SJSA1 (cell line): ENCODE measurements at places on chromosomes 4 and X.
A peak's percentile ranks its signal among the peaks of the same experiment; 100 is the strongest.

DNA sequence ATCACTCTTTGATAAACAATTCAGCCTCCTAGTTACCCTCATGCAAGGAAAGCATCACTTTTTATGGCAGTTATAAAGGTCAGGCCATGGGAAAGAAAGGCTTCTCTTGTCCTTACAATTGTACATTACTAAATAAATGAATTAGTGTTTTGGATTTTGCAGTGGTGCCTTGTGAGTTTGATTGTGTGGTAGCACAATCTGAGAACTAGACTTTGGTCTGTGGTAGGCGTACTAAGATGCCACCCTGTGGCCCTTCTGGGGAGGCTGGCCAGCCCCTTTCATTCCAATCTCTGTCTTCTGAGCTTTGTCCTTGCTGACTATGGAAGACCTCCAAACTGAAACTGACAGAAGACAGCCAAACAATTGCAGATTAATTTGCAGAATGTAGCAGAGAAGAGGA is 14.6 kb upstream of the HNRNPD start:
- no peak for DNase-seq

DNA sequence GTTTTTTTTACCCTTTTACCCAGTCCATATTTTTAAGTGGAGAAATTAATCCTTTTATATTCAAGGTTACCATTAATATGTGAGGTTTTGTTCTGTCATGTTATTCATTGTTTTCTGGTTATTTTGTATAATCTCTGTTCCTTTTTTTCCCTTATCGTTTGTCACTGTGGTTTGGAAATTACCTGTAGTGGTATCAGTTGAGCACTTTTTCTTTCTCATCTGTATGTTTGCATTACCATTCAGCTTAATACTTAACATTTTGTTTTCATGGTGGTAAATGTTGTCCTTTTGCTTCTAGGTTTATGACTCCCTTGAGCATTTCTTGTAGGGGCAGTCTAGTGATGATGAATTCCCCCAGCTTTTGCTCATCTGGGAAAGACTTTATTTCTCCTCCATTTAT is 6.6 kb downstream of the ETDC start:
- no peak for DNase-seq

- DNase-seq = no peak
These were observed 348.1 kb downstream of the ARHGAP10 start for GRCh38 chr4:148079961-148080360.

GRCh38 chrX:109533005-109533404 is 3.6 kb upstream of the NXT2 start:
- no peak for DNase-seq

GRCh38 chr4:16118090-16118489 is 34.3 kb upstream of the PROM1 start:
- no peak for DNase-seq

DNA sequence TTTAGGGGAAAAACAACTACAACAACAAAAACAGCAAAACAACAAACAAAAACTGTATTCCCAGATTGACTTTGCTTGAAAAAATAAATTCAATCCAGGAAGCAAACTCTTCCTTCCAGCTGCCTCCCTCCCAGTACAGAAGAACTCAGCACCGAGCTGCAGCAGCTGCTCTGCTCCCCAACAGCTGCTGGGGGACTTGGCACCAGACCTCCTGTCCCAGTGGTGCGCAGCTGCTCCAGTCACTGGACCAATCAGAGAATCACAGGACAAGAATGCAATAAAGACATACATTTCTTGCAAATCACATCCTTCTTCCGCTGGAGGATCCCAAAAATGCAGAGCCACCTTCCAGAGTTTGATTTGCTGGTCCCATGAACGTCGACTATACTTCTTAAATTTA is 11.8 kb upstream of the FAM53A start:
- no peak for DNase-seq

GRCh38 chrX:124488412-124489161 is 142.2 kb downstream of the SH2D1A start:
- no peak for DNase-seq

DNA sequence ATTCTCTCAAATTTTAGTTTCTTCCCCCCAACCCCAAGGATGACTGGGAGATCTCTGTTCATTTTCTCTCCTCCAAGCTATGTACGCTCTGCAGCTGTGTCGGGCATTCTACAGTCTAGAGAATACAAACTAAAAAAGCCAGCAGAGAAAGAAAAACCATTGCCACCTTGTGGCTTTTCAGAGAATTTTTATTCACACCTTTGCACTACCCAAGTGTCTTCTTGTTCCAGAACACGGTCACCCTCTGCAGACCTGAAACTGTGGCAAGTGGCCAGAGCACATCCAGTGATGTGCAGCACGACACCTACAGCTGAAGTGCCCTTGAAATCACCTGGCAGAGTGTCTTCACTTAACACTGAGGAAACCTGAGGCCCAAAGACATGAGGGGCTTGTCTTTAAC is 68.6 kb downstream of the CHST7 start:
- peak; percentile 14 for DNase-seq

DNA sequence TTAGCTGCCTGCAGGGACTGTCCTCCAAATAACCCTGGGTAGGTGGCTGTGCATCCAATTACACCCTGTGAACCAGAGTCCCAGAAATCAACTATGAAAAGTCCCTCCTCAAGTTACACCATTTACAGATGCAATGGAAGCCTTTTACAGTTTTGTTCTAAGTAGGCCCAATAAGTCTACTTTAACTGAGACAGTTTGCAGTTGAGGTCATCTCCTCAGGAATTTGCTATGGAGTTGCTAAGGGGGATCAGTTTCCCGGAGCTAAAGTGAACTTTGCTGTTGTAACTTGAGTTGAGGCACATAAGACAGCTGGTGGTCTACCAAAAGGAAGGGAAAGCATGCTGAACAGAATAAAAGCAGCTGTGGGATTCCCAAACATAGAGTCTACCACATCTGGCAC is 121.6 kb upstream of the STK26 start:
- DNase-seq = no peak

DNA sequence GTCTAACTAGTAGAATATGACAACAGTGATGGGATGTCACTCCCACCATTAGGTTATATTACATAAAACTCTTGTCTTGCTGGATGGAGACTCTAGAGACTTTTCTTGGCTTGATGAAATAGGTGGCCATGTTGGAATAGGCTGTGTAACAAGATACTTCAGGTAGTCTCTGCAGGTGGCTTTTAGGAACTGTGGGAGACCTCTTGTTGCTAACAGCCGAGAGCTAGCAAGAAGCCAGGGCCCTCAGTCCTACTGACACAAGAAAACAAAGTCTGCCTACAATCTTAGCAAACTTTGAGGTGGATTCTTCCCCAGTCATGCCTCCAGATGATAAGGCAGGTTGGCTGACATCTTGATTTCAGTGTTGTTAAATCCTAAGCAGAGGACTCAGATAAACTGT is 72.5 kb downstream of the GNL3L start:
- no peak for DNase-seq

GRCh38 chr4:56080384-56080783 is 131.6 kb downstream of the CEP135 start:
- DNase-seq = no peak

- no peak for DNase-seq
These were observed 253.0 kb upstream of the NDST4 start for GRCh38 chr4:115366390-115366789.

- DNase-seq = no peak
These were observed 14.5 kb upstream of the LRBA start for GRCh38 chr4:151029537-151029936.

GRCh38 chr4:104424475-104424941 is 70.2 kb downstream of the CXXC4 start:
- DNase-seq = no peak
